ENCODE measurements at places on chromosomes 3 and 15. TPM values are rescaled to one million over a fixed set of nuclear protein-coding genes. Genes with fewer than 3 reads are reported as not detected.

The DENND6A gene
- total RNA-seq = 31.0 TPM

The ZNF774 gene
- total RNA-seq = 2.6 TPM

The FOXB1 gene
- total RNA-seq = not detected

The SYNM gene
- total RNA-seq = 10.2 TPM

The PSMD6 gene
- total RNA-seq = 89.4 TPM

The ADAMTSL3 gene
- not detected for total RNA-seq

The DNAH12 gene
- total RNA-seq = 0.20 TPM

The GRAMD1C gene
- total RNA-seq = 17.0 TPM

The PXYLP1 gene
- 1.7 TPM for total RNA-seq

The RAD51 gene
- 29.7 TPM for total RNA-seq

The EHD4 gene
- 128 TPM for total RNA-seq

The ISLR gene
- total RNA-seq = not detected

The MED12L gene
- 0.23 TPM for total RNA-seq

The ZNF197 gene
- 7.1 TPM for total RNA-seq
